ENCODE measurements at places on chromosomes 11 and 22.

DNA sequence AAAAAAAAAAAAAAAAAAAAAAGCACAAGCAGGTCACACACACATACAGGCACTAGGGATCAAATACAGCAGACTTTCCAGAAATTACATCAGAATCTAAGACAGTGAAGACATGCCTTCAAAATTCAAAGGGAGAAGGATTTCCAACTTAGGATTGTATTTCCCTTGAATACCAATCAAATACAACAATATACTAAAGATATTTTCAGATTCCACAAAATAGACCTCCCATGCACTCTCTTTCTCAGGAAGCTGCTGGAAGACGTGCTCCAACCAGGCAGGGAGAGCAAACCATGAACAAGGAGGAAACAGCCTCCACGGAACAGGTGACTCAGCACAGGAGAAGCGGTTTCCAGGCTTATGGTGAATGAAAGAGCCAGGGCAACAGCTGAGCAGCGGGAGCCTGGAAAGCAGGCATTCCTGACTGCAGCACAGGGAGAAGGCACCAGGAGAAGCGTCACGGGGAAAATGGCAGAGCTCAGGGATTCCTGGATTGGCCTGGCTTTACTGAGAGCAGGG is 32.0 kb downstream of the TMEM184B start:
- no peak for DNase-seq

DNA sequence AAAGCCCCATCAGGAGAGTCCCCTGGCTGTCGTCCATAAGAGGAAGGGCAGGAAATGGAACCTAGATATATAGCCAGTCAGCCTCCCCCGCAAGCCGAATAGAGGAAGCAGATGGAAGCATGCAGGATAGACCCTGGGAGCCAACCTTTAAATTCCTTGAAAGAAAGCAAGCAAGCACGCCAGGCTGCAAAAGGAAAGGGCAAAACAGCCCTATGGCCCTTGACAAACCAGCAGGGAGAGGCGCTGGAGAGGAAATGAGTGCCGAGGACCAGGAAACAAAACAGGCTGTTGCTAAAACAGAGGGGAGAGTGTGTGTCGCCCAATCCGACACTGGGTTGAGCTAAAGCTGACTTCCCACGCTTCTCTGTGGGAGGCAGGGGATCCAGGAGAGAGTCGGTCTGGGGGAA is 203.5 kb upstream of the MTNR1B start:
- no peak for DNase-seq

- DNase-seq, result no peak
These were observed 1.6 kb upstream of the IZUMO1R start for GRCh38 chr11:94302776-94303175.

DNA sequence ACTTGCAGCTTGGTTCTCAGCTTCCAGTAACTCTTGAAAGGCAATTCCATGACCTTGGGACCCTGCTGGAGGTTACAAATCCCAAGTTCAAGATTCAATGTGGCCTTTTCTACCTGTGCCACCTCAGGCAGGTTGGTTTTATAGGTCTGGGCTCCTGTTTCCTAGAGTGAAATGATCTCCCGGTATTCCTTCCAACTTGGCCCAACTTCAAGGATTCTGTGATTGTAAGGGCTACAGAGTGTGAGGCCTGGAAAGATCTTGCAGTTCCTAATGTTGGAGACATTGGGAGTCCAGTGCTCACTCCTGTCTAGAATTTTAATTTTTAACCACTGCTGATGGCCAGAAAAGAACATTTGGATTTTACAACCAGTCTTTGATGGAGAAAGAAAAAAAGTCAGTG is 91.6 kb downstream of the LDLRAD3 start:
- no peak for DNase-seq

DNA sequence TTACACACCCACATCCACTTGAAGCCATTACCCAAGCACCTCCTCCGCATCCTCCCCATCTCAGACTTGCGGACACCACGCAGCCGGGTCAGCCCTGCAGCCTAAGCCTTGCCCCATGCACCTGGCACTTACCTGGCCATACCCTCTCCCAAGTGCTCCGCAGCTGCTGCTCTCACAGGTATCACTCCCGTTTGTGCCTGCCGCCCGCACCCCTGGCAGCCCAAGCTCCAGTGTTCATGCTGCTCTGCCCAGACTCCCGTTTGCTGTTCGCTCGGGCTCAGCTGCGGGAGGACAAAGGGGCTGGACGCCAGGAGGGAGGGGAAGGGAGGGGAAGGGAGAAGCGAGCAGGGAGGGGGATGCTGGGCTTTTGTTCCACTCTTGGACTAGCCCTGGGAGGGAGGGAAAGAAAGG is at the start of gene KLHL35:
TSS of gene KLHL35 (minus strand) at position 293 of the 411 bp plus-strand sequence. CDS start 2,574 bp downstream, outside the sequence.
- DNase-seq, result no peak

All from activated CD8-positive, alpha-beta T cell treated with anti-CD3 and anti-CD28 coated beads, Interleukin-2, amount 10 ng/mL, durations not matched to agents 7 days and 5 days (primary cell).